ENCODE measurements at places on chromosomes 12 and 14. TPM values are rescaled to one million over a fixed set of nuclear protein-coding genes. Genes with fewer than 3 reads are reported as not detected.

DNA sequence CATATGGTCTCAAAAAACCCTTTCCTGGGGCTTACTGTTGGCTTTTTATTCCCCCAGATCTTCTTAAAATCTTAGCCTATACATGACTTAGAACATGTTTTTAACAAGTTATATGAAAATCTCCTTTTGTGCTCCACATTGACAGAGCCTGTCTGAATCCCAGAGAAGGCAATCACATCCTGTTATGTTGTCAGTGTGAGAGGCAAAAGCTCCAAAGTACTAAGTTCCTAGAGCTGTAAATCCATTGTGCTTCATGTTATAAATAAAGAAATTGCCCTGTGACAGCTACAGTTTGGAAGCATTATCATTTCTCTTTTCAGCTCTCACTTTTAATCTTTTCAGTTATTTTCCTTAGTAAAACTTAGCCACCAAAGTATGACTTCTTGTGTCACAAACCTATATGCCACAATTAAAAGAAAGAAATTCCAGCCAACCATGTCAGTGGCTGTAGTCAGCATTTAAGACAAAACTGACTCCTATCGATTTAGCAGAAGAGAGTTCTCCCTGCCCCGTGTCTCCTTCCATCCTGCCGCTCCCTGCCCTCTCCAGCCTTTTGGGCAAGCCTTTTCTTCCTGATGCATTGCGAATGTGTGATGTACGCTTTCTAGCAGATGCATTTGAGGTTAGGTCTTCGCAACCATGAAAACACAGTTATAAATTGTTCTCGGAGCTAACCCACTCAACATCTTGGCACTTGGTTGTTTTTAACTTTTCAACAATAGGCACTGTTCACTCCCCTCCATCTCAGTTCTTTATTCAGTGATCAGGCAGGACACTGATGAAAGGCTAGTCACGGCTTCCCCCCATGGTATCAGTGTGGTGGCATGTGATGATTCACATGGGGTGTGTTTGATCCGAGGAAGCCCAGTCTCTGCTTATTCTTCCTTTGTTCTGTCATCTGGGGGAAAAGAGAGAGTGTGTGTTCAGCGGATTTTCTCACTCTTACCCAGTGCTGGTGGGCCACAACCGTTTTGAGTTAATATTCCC lies 143.5 kb downstream of the SSPN start:
- no peak for DNase-seq

- DNase-seq = no peak
Measured at GRCh38 chr12:26771861-26772260, 61.1 kb downstream of the ITPR2 start.

- DNase-seq = no peak
Measured at GRCh38 chr12:104888481-104888880, 69.6 kb downstream of the SLC41A2 start.

DNA sequence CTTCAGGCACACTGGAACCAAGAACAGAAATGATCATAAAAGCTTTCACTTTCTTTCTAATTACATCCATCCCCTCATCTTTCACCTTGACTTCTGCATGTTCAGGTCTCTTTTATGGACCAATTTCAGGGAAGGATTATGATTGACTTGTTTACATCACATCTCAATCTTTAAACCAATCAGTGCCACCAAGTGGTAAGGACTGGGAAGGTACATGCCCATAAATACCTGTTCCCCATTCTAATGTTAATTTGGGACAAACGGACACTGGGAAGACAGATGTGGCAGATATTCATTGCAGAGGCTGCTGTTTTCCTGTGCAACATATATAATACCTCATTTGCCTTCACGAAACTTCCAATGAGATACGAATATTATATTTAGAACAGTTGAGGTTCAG lies 978.1 kb downstream of the GALC start:
- DNase-seq = no peak

- no peak for DNase-seq
Measured at GRCh38 chr14:65043893-65044595, 57.3 kb downstream of the FNTB start.

- DNase-seq = no peak
Measured at GRCh38 chr14:58731465-58732293, 93.9 kb downstream of the DACT1 start.

DNA sequence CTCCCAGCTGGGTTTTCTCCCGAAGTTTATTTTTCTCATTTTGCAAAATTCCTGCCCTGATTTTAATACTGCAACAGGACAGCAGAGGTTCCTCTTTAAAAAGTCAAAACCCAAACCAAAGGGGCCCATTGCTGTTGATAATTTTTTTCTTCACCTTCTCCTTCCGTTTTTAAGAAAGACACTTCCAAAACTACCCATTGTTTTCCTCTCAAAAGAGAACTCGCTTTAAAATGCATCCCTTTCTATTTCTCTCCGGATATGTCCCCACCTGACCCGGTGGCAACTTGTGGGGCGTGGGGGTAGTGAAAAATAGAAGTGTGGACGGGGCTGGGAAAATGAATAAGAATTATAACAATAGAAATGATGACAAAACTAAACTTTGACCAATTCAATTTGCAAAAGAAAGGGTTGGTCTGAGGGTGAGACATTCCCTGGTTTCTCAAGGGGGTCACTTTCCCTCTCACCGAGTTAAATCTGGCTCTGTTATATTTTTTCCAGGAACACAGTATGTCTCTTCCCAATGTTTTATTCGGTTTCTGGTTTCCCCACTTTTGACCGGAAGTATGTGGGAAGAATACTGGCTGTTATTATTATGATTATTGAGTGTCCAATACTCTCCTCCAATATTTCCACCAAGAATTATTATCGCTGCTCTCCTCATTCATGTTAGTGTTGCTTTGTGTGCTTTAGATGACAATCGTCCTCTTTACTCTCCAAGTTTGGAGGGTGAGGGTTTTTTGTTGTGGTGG lies 4.1 kb upstream of the TBX5 start:
- DNase-seq = no peak

- DNase-seq = no peak
Measured at GRCh38 chr12:91804533-91804932, 341.1 kb downstream of the BTG1 start.

- no peak for DNase-seq
Measured at GRCh38 chr12:71685312-71685906, 473 bp upstream of the TMEM19 start.

GRCh38 chr12:119725523-119725922 lies 57.6 kb downstream of the PRKAB1 start:
- no peak for DNase-seq

GRCh38 chr14:101151226-101151926 lies 247.9 kb upstream of the RTL1 start:
- DNase-seq = no peak

Gene DDN
- 0.10 TPM for total RNA-seq

Gene BDKRB2
- not detected for total RNA-seq

Gene CEBPE
- 0.33 TPM for total RNA-seq

Gene IL31
- total RNA-seq = not detected

Gene PIK3C2G
- not detected for total RNA-seq

Gene TTC8
- total RNA-seq = 2.1 TPM
